ENCODE measurements at places on chromosomes 12 and 14. TPM values are rescaled to one million over a fixed set of nuclear protein-coding genes. Genes with fewer than 3 reads are reported as not detected.

GUCY2C gene
- total RNA-seq, result 0.11 TPM

MDP1 gene
- 20.5 TPM for total RNA-seq

CCDC85C gene
- total RNA-seq, result 42.2 TPM

C12orf54 gene
- not detected for total RNA-seq

PTGER2 gene
- 7.5 TPM for total RNA-seq

PDE3A gene
- total RNA-seq, result 72.1 TPM

Data from camera-type eye (tissue), 1 donor.